ENCODE measurements at places on chromosomes 11 and 22.

- no peak for DNase-seq
These were observed 418.7 kb upstream of the CADM1 start for GRCh38 chr11:115922876-115923275.

DNA sequence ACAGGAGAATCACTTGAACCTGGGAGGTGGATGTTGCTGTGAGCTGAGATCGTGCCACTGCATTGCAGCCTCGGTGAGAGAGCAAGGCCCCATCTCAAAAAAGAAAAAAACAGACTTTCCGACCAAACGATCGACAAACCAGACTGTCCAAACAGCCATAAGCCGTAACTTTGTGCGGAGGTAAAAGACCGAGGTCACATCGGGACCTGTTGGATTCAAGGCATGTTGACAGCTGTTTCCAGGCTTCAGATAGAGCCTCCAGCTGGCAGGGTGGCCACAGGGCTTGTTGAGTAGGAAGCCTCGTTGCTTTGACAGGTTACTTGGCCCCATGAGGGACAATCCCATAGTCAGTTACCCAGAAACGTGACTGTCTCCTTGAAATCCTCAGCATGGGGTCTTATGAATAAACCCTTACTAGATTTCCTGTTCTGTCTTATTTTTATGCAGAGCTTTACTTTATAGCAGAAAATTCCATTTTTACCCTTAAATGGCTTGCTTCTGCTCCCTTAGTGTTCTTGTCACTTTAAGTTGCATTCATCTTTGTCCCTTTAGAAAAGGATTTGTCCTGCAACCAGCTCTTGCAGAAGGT is 22.3 kb downstream of the PPARA start:
- DNase-seq, result no peak

GRCh38 chr11:122751292-122752070 is 86.8 kb upstream of the CRTAM start:
- no peak for DNase-seq

DNA sequence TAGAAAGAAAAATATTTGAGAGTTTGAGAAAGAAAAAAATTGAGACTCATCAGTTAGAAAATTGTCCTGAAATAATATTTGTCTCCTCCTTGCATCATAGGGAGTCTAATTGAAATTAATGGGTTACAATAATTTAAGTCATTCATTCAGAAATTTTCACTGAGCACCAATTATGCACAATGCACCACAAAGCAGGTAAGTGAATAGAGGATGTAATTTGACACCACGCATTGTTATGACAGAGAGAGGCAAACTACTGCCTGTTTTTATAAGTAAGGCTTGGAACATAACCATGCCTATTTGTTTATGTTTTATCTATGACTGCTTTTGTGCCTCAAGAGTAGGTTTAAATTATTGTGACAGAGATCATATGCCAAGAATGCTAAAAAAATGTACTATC is 537.9 kb upstream of the FAT3 start:
- no peak for DNase-seq

- no peak for DNase-seq
These were observed 67.8 kb downstream of the ARHGEF12 start for GRCh38 chr11:120403966-120404365.

DNA sequence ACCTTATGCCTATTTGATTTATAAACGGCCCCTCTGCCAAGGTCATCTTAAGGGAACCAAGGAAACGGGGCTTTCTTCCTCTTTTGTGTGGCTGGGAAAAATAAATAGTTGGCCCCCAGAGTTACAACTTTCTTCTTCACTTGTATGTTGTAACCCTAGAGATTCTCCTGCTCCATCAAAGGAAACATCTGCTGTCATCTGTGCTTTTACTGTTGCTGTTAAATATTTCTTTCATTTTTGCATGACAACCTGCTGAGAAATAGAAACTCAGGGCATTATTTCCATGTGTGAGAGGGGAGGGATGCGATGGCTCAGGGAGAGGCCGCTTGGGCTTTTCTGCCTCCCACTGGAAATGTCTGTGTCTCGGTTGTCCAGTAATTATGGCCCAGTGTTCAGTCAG is 21.8 kb upstream of the CDC42EP2 start:
- DNase-seq, result no peak

GRCh38 chr11:9639099-9639498 is 24.8 kb upstream of the SWAP70 start:
- DNase-seq, result no peak

GRCh38 chr11:64585150-64585549 is 5.9 kb upstream of the SLC22A12 start:
- no peak for DNase-seq

GRCh38 chr11:72570893-72571661 is 103.1 kb downstream of the PDE2A start:
- peak; percentile 56 for DNase-seq

DNA sequence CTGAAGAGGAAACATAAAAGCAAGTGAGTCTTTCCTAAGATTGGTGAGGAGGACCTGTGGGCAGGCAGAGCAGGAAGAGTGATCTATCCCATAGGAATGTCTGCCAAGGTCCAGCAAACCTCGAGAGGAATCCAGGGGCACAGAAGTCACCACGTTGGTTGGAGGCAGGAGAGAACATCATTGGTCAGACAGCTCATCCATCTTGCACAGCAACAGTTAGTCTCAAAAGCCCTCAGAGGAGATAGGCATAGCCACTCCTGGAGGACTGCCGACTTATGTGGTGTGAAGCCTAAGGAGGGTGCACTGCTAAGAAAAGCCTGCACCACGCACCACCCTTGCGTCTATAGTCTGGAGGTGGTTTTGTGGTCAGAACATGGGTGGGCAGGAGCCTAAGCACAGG is 109.1 kb downstream of the RASSF10 start:
- no peak for DNase-seq
